ENCODE measurements at places on chromosomes 4 and X.

GRCh38 chr4:2785613-2786012 is 7.3 kb upstream of the SH3BP2 start:
- peak; percentile 62 for DNase-seq

- peak; percentile 51 for DNase-seq
Measured at GRCh38 chr4:78951862-78952472, 12.7 kb upstream of the PAQR3 start.

DNA sequence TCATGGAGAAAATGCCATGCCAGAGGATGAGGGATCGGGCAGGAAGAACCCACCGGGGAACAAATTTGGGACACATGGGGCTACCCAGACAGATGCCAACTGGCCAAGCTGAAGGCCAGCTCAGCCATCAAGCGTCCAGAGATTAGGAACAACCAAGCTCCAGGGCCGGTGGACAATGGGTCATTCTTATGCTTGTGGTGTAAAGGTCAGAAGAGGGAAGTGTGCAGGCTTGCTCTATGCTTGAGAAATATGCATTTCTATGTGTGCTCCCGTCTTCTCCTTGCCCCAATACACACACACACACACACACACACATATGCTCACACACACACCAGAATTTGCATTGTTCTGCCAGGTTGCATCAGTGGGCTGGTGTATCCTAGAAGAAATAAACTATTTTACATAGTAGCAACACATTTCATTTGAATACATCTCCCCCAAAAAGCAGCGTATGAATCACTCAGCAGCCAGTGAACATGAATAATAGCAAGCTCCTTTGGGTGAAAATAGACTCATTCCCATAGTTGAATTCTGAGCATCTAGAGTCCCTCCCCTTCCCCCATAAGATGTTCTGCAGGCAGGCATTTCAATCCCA is 201.9 kb upstream of the PPARGC1A start:
- DNase-seq: no peak

- no peak for DNase-seq
Measured at GRCh38 chrX:649166-649565, 18.6 kb downstream of the SHOX start.

- DNase-seq: no peak
Measured at GRCh38 chrX:35288657-35289056, 346.1 kb downstream of the FAM47B start.

- no peak for DNase-seq
Measured at GRCh38 chrX:18051690-18052089, 169.0 kb downstream of the BEND2 start.

- DNase-seq: no peak
Measured at GRCh38 chrX:85024562-85024961, 20.9 kb downstream of the APOOL start.

DNA sequence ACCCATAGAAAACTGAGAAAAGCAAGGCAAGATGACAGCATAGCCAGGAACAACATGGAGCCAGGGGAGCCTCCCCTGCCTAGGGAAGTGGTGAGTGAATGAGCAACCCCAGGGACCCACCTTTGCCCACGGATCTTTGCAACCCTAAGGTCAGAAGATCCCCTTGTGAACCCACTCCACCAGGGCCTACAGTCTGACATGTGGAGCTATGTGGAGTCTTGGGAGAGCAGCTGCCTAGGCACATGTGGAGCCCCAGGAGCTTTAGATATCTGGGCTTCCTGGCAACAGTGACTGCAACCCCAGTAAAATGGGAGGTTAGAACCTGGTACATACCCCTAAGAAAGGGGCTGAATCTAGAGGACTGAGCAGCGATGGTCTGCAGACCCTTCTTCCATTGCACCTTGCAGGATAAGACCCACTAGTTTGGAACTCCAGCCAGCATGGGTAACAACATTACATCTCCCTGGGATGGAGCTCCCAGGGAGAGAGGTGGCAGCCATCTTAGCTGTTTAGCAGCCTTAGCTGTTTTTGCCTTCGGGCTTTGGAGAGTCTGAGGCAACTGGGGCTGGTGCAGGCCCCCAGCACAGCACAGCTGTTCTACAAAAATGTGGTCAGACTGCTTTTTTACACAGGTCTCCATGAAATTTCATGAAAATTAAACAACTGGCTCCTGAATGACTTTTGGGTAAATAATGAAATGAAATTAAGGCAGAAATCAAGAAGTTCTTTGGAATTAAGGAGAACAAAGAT is 104.7 kb upstream of the TRIM2 start:
- no peak for DNase-seq

DNA sequence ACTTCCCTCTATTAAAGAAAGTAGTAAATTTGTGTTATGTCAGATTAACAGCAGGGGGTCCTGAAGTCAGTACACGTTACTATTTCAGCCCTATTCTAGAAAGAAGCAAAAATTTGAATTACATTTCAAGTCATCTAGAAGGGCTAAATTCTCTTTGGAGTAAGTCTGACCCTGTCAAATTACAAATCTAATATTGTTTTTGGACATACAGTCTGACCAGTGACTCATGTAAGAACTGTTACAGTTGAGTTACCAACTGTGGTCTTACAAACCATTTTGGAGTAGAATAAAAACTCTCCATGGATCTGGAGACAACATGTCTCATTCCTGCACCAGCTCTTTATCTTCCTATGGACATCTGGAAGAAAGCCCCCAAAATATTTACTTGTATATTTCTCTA is 36.0 kb upstream of the GYPA start:
- no peak for DNase-seq

DNA sequence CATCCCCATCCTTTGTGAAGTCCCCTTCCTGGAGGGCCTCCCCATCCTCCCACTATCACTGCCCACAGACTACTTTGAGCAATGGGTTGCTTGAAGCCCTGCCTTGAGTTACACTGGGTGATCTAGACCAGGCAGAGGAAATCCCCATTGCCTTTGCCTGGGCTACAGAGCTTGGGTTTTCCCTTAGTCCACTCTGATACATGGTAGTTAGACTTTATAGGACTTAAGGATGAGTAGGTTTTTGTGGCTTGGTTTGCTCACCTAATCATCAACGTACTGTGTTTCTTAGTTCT is 56.6 kb downstream of the TMEM131L start:
- peak; percentile 43 for DNase-seq

DNA sequence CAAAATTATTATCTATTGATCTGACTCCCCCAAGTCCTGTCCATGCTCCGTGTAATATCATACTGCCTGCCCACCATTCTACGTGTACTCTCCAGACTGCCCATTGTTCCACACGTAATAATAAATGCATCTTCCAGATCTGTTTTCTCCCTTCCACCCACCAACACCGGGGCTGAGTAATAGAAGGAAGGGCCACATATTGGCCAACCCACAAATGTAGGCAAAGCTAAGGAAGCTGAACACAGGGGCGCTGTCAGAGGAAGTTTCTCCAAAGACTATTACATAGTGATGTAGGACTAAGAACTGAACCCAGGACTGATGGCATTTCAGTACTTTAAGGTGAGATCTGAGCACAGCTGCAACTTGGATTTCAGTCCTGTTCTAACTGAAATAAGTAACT is 135.8 kb upstream of the GUCY1A1 start:
- DNase-seq: no peak

DNA sequence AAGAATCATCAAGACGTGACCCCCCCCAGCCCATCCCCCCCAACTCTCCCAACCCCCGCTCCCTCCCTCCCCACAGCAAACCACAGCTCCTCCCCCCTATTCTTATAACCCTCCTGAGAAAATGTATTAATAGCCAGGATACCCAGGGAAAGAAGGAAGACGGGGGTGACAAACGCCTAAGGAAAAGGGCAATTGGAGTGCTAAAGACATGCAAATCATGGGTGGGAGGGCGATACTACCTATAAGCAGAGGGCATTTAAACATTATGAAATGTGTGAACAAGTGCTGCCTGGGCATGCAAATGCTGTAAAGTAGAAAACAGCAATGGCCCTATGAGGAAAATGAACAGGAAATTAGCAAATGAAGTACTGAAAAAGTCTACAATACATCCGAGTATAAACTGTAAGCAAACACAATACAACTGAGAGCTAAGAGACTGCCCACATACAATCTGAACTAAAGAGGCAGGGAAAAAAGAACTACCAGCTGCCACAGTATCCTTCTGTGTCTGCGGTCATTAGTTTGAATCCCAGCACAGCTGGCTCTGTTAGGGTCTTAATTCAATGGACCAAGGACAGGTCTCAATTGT is 2.4 kb downstream of the CXXC4 start:
- no peak for DNase-seq

GRCh38 chrX:43679058-43679457 is 23.0 kb downstream of the MAOA start:
- DNase-seq: no peak

DNA sequence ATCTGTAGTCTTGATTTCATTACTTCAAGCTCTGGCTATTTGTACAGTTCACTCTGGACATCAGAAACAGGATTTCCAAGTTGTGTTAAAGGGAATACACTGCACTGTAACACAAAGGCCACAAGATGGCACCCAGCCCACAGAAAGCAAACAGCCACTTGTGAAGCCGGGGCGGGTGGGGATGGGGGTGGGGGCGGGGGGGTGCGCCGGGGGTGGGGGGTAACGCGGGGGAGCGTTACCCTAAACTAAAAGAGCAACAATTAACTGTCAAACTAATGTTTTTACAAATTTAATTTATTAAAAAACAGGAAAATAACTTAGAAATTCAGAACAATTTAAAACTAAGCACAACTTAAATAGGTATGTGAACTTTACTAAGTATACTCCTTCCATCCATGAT is 27.3 kb downstream of the PRDX4 start:
- DNase-seq: peak; percentile 29

Data from CD4-positive, alpha-beta T cell treated with Interleukin-15 for 4 hours (primary cell).